ENCODE measurements at places on chromosomes 3 and 15. TPM values are rescaled to one million over a fixed set of nuclear protein-coding genes. Genes with fewer than 3 reads are reported as not detected.
A peak's percentile ranks its signal among the peaks of the same experiment; 100 is the strongest.

RPP25 gene
- total RNA-seq, result 24.1 TPM

OSTN gene
- total RNA-seq, result not detected

SV2B gene
- total RNA-seq, result 0.35 TPM

HDGFL3 gene
- 30.3 TPM for total RNA-seq

PLSCR5 gene
- total RNA-seq, result not detected

EAF2 gene
- total RNA-seq, result 5.2 TPM

SEC11A gene
- total RNA-seq, result 121 TPM

CLDN1 gene
- total RNA-seq, result 38.2 TPM

EPM2AIP1 gene
- 24.6 TPM for total RNA-seq

DNA sequence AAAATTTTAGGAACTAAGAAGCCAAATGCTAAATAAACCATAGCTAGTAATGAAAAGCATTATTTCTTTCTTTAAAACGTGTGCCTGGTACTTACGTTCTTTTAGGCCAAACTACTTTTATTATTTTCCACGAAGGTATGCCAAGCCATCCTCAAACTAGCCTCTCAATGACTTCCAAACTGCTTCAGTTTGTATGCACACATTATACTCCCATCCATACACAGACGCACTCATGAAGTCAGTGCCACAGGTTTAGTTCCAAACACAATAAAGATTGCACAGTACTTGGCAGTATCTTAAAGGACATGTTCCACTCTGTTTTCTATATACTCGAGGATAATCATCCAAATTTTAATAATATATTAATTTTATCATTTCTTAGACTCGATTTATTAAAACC lies 609.2 kb upstream of the ZNF385D start:
- DNase-seq, result no peak

- no peak for DNase-seq
These were observed 412.9 kb upstream of the GRM7 start for GRCh38 chr3:6448011-6448410.

DNA sequence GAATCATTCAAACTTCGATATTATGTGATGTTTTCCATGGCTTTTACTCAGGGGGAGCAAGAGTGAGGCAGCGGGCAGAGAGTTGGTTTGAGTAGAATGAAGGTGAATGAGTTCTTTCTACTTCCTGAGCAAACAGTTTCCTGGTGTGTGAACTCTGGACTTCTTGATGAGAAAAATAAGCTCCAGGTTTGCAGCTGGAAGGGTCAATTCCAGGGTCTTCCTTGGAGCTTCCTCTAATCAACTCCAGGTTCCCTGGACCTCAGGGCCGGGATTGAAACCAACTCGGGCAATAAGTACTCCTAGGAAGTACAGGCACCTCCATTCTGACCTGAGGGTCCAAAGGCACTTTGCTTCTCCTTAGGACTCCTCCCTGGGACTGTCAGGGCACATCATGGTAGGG lies 243.6 kb upstream of the ONECUT1 start:
- no peak for DNase-seq

- DNase-seq, result peak; percentile 62
These were observed 88.1 kb upstream of the TGFBR2 start for GRCh38 chr3:30518181-30518864.

DNA sequence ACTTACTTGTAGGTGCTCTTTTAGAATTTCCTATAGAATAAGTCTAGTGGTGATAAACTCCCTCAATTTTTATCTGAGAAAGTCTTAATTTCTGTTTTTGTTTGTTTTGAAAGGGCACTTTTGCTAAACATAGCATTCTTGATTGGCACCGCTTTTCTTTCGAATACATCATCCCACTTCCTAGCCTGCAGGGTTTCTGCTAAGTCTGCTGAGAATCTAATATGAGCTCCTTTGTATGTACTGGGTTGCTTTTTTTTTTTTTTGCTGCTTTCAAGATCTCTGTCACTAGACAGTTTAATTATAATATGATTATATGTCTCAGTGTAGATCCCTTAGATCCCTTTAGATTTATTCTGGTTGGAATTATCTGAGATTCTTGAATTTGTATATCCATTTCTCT lies 21.5 kb downstream of the PFN2 start:
- no peak for DNase-seq

DNA sequence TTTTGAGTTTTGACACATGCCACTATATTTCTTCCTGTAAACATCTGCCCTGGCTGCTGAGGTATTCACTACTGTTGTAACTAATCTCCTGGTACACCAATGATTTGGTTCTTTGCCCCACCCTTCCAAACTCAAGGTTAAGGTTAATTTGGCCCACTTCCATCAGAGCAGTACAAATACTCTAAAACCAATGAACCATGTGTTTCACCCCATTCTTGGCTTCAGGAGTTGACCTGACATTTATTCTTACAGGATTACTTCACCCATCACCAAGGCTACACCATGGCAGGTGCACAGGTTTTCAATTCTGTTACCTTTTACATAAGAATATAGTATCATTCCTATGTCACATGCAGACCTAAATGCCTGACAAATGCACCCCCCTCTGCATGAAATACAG lies 1179.9 kb downstream of the ZPLD1 start:
- no peak for DNase-seq

DNA sequence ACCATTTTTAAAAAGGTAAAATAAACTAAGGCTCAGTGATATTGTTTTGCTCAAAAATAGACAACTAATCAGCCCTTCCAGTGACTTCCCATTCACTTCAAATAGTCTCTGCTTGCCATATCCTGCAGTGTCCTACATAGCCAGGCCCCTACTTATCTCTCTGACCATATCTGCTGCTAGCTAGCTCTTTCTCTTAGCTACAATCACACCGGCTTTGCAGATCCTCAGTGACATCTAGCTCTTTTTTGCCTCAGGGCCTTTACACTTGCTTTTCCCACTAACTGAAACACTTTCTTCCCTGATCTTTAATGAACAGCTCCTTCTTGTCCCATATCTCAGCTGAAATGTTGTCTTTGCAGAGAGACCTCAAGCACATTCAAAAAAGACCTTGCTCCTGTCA lies 161.3 kb downstream of the IL5RA start:
- no peak for DNase-seq

DNA sequence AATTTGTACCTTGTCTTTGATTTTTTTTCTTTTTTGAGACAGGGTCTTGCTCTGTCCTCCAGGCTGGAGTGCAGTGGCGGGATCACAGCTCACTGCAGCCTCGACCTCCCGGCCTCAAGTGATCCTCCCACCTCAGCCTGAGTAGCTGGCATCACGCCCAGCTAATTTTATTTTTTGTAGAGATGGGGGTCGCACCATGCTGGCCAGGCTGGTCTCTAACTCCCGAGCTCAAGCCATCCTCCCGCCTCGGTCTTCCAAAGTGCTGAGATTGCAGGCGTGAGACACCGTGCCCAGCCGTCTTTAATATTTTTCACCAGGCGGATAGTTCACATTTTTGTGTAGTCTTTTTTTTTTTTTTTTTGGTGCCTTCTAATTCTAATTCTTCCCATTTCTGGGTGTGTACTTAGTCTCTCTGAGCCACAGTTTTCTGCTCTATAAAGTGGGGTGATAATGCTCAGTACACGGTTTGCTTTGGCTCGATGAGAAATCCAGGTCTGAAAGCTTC lies 528 bp upstream of the TATDN2 start:
- no peak for DNase-seq

- no peak for DNase-seq
These were observed 440.7 kb upstream of the THBS1 start for GRCh38 chr15:39140060-39140604.

DNA sequence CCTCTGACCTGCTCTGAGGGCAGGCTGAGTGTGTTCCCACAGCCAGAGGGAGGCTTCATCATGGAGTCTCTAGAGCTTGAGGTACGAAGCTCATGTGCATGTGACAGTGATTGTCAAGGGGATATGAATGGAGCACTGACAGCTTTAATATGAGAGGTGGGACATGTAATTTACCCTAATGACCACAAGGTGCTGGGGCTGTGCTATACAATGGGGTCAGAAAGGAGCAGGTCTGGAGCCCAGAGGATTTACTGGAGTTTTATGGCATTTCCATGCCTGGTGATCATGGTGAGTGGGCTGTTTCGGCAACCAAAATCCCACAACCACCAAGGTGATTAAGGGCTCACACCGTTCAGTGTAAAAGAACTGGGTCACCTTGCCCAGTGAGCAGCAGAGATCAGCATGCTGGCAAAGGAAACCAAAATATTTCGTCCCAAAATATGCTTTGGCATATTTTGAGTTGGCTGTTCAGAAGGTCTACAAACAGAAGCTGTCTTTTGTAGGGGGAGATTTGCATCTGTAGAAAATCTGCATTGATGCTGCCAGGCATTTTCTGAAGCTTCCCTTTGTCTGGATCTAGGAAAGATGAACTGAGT lies 40.1 kb upstream of the RASGRF1 start:
- no peak for DNase-seq

DNA sequence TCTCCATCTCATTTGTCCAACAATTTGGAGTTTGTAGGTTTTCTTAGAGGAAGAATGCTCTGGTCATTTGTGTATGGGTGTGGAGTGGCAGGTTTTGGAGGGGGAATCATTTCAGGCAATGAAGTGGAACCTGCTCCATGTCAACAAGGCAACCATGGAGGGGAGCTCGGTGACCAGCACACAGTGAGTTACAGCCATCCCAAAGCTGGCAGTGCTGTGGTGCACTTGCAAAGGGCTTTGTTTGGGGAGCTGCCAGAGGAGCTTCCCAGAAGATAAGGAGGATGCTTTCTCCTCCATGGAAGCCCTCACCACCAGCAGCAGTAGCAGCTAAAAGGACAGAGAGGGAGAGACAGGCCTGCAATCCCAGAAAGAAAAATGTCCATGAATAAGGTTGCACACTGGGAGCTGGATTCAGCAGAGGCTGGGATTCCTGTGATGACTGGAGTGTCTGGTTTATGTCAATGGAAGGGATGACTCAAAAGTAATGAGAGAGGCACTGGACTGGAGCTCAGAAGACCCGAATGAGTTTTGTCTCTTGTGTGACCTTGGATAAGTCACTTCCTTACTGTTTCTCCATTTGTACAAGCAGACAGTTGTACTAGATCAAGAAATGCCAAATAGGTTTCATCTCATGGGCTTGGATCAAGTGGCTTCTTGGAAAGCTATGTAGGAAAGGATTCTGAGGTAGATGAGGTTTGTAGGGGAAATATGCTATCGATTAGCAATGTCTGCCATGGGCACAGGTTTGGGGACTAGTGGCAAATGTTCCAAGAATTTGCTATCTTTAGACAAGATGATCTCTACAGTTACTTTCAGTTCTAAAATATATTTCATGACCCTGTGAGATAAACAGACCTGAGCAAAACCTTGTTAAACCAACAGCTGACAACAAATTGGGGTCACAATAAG lies 27.2 kb upstream of the UBE2Q2 start:
- DNase-seq, result no peak

GRCh38 chr3:189529889-189530471 lies 101.2 kb upstream of the TP63 start:
- DNase-seq, result no peak

DNA sequence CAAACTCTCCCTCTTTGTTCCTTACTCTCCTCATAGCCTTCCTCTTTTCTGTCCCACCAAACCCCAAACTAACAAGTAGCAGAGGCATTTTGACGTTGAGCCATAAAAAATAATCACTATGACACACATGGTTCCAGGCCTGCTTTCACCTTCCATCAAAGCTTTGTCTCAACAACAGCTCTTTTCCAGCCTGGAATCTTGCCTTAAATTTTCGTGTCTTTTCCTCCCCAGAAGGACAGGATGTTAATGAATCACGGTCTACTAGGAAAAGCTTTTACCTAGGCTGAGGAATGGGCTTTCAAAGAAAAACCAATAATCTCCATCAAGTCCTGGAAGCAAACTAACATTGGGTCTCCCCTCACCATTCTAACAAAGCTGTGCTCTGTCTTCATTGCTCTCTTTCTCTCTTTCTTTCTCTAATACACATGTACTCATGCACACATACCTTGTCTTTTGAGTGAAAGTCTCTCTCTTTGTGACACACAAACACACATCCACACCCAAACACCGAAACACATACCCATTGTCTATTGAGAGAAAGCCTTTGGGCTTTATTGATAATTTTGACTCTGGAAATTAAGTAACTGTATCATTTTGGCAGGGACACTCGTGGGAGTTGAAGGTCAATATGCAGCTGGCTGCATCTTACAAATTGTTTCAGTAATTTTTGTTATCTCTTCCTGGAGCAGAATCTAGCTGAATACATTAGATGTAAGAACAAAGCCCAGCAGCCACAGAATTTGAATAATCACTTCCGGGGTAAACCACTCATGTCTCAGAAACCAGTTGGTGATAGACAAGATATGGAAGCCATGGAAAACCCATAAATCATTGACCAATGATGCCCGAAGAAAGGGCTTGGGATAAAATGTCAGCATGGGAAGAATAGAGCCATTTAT lies 107.4 kb upstream of the SLC4A7 start:
- no peak for DNase-seq

DNA sequence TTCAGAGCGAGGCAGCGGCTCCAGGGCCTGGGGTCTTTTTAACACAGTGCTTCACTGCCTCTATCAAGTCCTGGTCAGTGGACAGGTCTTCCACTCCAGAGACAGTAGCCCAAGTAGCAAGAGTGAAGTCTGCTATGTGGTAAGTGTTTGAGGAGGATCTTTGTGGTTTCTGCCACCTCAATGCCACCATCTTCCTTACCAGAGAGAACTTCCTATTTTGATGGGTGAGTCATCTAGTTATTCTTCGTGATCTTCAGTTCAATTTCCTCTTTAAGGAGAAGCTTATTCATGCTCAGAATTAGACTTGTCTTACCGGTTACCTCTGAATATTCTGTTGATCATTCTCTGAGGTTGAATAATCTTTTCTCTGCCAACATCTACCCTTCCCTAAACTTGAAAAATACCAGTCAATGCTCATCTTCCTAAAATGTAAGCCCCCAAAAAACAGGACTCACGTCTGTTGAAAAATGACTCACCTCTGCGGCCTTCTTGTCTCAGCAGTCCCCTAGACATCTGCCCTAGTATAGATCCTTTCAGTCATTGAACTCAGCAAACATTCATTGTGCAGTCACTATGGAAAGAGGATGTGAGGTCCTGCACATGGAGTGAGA lies 32.2 kb upstream of the BCL6 start:
- peak; percentile 25 for DNase-seq

DNA sequence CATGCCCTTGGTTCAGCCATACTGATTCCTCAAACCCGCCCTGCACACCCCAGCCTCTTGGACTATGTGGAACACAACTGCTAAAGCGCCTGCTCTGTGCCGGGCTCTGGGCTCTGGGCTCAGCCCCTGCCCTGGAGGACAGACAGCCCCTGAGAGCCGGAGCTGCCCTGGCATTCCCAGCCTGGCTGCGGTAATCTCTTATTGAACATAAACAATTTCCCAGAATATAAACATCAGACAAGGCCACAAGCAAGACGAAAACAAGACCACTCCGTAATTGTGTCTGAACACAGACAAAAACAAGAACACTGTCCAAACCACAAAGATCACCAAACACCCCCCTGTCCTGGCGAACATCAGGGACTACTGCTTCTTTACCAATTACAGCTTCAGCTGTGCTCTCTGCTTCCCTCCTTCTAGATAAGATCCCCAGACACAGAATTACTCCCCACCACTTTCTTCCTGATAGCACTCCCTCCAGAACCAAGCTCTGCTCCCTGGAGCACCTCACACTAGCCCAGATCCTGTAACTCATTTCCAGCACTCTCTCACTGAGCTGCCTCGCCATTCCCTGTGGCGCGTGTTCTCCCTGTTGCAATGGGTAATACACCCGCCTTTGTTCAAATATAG lies 57.1 kb upstream of the TLE3 start:
- peak; percentile 66 for DNase-seq
